HT-29 (cell line): ENCODE measurements at places on chromosomes 5 and 9.

GRCh38 chr9:137095664-137096517 is 9.1 kb downstream of the MAN1B1 start:
- DNase-seq = no peak

- no peak for DNase-seq
These were observed 42.4 kb downstream of the CERT1 start for GRCh38 chr5:75469017-75469416.

DNA sequence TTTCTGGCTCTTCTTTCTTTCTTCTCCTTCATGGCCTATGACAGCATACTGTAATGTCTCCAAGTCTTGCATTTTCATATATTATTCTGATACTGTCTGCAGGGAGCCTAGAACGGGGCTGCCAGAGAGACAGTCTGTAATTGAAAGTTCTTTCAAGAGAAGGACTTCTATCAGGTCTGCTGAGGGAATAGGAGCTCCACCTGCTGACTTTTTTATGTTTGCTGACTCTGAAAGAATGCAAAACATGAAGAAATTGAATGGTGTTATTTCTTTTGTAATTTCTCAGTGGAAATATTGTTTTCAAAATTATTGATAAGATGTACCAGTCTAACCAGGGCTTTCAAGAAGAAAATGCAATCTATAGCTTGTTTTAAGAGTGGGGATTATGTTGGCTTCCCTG is 121.9 kb upstream of the RFX3 start:
- no peak for DNase-seq

DNA sequence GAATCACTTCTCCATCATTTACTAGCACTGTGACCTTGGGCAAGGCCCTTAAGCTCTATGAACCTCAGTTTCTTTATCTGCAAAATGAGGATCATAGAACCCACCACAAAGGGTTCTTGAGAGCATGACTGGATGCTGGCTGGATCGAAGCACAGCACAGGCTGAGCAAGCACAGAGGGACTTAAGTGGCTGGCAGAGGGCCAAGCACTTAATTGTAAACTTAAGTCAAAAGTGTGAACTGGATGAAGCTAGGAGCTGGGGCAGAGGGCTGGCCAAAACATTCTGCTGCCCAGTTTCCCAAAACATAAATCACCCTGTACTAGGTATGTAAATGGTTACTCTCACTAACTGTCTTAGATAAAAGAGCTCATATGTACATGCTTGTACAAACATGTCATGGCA is 112.3 kb upstream of the WWC1 start:
- DNase-seq = no peak

GRCh38 chr5:168446983-168447619 is 39.2 kb upstream of the RARS1 start:
- no peak for DNase-seq
